ENCODE measurements at places on chromosomes 1 and 21. TPM values are rescaled to one million over a fixed set of nuclear protein-coding genes. Genes with fewer than 3 reads are reported as not detected.

- DNase-seq, result no peak
Observed at GRCh38 chr1:26570287-26570686, 40.7 kb downstream of the RPS6KA1 start.

GRCh38 chr1:92948071-92948470 lies 13.2 kb downstream of the DIPK1A start:
- no peak for DNase-seq

DNA sequence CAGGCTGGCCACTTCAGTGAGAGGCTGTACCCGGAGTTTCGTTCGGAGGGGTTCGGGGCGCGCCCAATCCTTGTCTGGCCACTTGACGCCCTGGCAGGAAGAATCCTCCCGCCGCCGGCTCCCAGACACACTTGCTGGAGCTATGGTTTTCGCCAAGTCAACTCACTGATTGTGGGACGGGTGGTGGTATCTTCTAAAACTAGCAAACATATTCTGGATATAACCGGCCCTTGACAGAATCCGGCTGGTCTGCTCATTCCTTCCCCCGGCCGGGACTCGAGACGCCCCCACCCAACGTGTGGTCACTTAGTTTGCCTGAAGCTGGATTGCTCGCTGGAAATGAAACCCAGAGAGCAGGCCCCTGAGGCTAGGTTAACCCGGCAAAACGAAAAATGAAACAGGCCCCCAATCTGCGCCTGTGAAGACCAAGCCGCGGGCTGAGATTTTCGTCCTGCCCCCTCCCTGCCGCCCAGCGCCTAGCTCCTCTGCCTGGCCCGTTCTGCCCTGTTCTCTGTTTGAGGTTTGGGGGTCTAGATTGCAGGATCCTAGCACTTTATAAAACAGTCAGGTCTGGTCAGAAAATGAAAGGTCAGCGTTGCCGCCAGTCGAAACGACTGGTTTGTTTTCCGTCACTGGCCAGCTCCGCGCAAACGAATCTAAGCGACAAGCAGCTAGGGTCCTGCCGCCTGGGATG lies 4.6 kb downstream of the GFI1 start:
- peak; percentile 54 for DNase-seq

DNA sequence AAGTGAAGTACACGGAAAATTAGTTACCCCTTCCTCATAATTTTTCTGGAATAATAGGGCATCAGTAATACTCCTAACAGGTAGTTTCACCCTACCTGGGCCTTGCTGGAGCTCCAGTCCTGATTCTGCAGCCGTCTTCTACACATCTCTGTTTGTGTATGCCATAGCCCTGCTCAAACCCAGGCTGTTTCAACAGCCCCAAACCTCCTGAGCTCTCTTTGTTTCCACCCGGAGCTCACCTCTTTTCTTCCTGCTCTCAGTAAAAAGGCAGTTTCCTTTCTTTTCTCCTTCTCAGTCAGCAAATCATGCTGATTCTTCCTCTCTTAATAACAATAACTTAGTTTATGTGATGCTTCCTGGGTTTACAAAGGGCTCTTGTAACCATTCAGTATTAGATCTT lies 355.1 kb upstream of the RUNX1 start:
- DNase-seq, result no peak

GRCh38 chr1:12581179-12581578 lies 36.8 kb downstream of the DHRS3 start:
- DNase-seq, result no peak

- DNase-seq, result no peak
Observed at GRCh38 chr1:158675563-158676323, 10.8 kb downstream of the SPTA1 start.

DNA sequence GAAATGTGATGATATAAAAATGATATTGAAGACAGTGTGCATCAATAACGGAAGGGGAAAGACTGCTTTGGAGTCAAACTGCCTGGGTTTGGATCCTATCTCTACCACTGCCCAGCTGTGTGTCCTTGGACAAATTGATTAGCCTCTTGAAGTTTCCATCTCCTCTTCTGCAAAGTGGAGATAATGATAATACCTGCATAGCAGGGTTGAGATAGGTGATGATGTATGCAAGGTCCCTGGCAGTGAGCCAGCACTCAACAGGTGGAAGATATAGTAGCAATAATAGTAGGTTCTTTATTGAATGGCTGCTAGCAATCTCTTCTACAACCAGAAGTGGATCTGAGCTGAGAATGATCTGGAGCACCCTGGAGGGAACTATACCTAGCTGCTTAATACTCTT lies 166.7 kb downstream of the MIS18A start:
- no peak for DNase-seq

DNA sequence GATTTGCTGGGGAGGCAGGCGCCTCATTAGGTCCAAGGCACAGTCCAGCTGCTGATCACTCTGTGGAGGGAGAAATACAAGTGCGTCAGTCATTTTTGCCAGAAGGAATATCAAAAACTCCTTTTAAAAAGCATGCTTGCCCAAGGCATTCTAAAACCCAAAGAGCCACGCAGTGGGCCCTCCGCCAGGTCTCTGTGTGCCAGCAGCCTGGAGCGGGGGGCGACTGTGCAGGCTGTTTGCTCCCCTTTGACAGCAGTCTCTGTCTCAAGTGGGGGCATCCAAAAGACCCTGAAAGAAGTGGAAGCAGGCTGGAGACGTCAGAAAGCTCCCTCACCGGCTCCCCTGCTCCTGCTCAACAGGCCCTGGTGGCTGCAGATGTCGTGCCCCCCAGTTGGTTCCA lies 65.6 kb downstream of the CAPZB start:
- no peak for DNase-seq

DNA sequence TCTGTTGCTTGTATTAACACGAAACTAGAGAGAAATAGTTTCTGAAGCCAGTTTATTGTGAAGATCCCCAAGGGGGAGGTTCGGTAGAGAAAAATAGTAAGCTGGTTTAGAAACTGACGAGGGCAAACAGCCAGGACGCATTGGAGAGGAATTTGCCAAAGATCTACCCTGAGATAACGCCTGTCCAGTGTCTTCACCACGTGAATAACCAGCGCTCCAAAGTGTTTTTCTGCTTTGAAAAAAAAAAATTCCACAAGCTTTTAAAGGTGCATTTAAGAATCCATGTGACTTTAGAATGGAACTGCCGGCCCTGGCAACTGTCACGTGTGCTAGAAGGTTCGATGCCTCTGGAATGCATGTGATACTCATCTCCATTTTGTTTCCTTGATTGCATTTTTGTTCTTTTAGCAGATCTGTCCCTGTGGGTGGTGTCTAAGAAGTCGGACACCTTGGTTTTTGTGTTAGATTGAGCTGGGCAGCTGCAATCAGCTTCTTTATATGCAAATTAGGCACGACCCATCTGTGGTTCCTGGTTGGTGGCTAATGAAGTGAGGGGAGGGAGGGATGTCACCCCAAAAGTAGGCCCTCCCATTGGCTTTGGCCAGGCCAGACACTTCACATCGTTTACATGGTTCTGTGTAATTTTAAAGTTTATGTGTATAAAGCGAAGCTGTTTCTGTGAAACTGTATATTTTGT lies 1.3 kb upstream of the THAP3 start:
- DNase-seq, result no peak

GRCh38 chr1:106768501-106768900 lies 288.0 kb upstream of the PRMT6 start:
- DNase-seq, result no peak

DNA sequence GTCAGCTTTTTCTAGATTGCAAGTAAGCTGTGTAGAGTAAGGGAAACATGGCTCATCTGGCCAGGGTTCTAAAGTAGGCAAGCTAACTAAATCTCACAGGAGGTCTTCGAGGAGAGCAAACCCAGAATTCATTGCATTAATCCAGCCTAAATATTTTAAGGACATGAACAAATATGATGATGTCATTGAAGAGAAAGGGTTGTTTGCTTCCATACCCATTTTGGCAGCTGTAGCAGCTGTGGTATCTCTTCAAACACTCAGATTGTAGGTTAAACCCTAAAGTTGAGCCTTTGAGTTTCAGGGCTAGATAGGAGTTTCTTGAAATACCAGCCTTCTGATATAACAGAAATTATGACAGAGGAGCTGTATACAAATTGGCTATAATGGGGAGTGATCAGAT lies 200.5 kb upstream of the C1orf105 start:
- DNase-seq, result no peak

DNA sequence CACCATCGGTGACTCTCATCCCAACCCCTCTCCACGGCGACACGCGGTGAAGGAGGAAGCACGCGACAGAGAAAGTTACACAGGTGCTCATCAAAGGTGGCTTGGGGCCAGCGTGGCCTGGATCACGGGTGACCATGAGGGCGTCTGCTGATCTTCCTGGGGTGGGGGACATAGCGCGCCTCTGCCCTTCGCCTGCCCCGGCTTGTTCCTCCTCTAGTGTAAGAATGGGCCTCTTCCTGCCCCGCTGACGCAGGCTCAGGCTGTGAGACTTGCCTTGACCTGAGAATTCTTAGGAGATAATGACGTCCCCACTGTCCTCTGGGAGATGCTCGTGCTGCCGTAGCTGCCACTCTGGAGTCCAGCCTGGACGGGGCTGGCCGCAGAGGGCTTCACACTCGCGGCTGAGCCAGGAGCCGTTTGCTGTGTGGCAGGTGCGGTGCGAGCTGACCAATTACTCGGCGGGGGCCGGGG lies 39.0 kb upstream of the TMEM52 start:
- no peak for DNase-seq

DNA sequence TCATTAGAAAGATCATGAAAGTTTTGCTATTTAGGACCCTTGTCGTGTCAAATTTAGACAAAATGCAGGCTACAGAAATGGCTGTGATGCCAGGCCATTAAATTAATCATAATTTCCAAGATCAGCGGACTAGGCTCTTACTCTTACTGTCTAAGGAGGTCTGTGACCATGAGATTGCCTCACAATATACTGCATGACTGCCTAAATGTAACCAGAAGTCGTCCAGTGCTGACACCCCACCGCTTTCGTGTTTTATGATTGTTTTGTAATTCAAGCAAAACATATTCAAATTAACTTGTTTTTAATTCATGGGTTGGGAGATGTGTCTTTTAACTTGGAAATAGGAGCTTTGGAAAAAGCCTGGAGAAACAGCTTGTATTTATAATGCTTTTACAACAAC lies 947.5 kb downstream of the BRINP3 start:
- no peak for DNase-seq

DNA sequence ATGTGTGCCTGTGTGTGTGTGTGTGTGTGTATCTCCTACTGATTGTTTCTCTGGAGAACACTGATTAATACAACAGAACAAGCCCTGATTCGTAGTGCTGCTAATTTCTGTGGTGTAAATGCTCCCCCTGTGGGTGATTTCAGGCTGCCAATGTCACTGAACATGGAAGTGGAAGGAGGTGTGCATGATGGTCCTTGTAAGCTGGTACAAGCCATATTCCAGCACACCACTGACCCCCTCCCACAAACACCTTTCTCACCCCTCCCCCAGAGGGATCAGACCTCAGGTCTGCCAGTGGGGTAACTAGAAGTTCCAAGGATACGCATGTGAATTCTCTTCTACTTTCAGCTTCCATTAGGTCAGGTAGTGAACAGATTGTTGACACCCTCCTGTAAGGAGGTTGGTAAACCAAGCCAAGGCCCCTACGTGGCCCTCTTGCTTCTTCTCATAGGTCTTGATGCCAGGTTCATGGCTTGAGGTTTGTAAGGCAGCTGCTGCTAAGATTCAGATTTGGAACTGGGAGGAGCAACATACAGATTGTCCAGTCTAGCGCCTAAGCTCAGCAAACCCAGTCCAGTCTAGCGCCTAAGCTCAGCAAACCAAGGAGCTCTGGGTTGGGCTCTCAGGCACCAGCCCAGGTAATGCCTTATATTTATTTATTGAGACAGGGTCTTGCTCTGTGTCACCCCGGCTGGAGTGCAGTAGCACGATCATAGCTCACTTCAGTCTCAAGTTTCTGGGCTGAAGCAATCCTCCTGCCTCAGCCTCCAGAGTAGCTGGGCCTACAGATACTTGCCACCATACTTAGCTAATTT lies 38.7 kb downstream of the DHCR24 start:
- DNase-seq, result no peak

- no peak for DNase-seq
Observed at GRCh38 chr1:116002781-116003420, 26.6 kb downstream of the SLC22A15 start.

- peak; percentile 57 for DNase-seq
Observed at GRCh38 chr1:160346463-160346862, 3.3 kb downstream of the NCSTN start.

DNA sequence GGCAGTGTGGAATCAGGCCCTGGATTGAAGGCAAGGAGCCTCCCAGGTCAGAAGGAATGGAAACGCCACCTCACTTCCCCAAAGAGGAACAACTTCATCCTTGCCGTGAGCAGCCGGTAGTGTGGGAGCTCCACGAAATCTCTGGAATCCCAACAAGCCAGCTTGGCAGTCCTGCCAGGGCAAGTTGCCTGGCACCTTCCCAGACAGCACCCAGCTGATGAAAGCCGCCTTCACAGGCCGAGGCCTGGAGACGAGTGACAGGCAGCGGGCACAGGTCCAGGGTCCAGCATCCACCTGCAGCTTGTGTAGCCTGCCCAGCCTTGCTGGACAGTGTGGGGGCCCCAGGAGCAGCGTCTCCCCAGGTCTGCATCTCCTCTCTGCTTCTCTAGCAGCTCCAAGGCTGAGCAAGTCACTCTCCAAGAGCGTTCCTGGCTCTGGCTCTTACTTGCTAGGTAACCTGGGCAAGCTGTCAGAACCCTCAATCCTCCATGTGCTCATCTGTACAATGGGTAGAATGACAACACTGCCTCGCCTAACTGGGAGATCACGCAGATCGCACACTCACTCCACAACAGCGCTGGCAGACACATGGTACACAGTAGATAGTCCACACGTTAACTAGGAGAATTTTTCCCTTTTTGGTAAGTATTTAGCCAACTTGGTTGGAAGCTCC lies 43.0 kb downstream of the ACOT7 start:
- DNase-seq, result peak; percentile 83

AMY2A gene
- total RNA-seq, result not detected

ATP6V1G3 gene
- total RNA-seq, result not detected

PPIAL4G gene
- total RNA-seq, result not detected

UMODL1 gene
- total RNA-seq, result 0.50 TPM

CDC73 gene
- 59.8 TPM for total RNA-seq

LCE2B gene
- not detected for total RNA-seq

OLFML2B gene
- 19.1 TPM for total RNA-seq

LDLRAD1 gene
- 13.7 TPM for total RNA-seq

ADORA3 gene
- 10.3 TPM for total RNA-seq

TRIM67 gene
- not detected for total RNA-seq
